ENCODE measurements at places on chromosomes 6 and 20. TPM values are rescaled to one million over a fixed set of nuclear protein-coding genes. Genes with fewer than 3 reads are reported as not detected.

The RIPOR3 gene
- total RNA-seq = 8.0 TPM

The MLN gene
- total RNA-seq = not detected

The NEURL2 gene
- 5.8 TPM for total RNA-seq

The LY6G6D gene
- not detected for total RNA-seq

The MUC22 gene
- total RNA-seq = 0.22 TPM

The DHX16 gene
- total RNA-seq = 20.2 TPM

The CAPN11 gene
- 0.40 TPM for total RNA-seq
